AG04450 (cell line): ENCODE measurements at places on chromosomes 7 and 10.

- no peak for DNase-seq
Observed at GRCh38 chr10:16960551-16960950, 143.3 kb upstream of the RSU1 start.

- DNase-seq: no peak
Observed at GRCh38 chr7:98222533-98223195, 11.4 kb downstream of the BHLHA15 start.

GRCh38 chr7:97022491-97023306 lies 1.9 kb downstream of the DLX5 start:
- DNase-seq: no peak

GRCh38 chr7:81529785-81530184 lies 240.1 kb downstream of the HGF start:
- no peak for DNase-seq

- no peak for DNase-seq
Observed at GRCh38 chr10:111989136-111989911, 194.2 kb downstream of the GPAM start.

DNA sequence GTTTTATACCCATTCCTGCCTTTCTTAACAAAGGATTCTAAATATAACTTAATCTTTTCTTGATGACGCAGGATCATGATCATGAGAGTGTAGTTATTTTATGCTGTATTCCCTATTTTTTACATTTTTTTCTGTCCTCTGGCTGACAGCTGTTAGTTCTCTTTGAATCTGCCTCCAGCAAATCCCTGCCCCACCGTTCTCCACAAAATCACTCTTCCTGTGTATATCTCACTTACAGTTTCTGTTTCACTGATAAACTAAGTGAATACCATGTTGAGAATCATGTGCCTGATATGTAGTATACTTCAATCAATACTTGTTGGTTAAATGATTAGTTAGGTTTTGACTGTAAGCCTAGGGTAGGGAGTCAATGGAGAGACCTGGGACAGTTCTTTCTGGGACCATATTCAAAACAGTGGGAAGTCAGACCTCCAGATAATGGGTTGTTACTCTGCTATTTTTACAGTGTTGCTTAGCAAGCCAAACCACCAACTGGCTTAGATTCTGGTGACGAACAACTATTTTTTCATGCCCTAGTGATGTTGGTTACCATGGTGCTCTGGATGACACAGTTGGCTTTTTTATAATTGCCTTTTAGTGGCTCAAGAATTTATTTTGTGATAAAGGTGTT lies 12.8 kb downstream of the CNNM1 start:
- DNase-seq: no peak

DNA sequence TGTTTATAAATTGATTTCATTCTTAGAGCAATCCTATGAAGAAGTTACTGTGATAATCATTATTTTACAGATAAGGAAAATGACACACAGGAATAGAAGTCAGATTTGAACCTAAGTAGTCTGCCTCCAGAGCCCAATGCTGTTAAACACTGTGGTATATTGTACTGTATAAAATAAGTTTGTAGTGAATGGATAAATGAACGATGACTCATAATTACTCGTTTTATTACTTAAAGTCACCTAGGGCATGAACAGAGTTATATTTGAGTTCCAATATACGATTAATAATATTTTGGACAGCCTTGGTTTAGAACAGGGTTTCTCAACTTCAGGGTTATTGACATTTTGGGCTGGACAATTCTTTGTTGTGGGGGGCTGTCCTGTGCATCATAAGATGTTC lies 7.8 kb upstream of the BTRC start:
- DNase-seq: no peak

GRCh38 chr10:127738512-127739424 lies 1.8 kb downstream of the FOXI2 start:
- DNase-seq: no peak

DNA sequence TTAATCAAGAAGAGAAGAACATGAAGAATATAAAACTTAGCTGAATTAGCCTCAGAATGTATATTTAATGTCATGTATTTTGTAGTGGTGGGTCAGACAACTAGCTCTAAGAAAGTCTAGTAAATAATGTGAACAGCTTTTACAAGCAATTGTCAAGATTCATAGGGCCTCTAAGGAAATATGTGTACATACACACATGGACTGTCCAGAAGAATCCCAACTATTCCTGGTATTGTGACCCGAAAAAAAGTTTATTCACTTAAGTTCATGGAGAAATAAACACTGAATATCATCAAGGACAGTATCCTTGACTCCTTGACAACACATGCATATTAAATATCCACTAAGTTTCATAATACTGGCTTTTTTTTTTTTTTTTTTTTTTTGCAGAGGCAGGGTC lies 11.4 kb upstream of the TWIST1 start:
- DNase-seq: no peak

- DNase-seq: no peak
Observed at GRCh38 chr10:119304541-119304940, 97.2 kb downstream of the GRK5 start.

DNA sequence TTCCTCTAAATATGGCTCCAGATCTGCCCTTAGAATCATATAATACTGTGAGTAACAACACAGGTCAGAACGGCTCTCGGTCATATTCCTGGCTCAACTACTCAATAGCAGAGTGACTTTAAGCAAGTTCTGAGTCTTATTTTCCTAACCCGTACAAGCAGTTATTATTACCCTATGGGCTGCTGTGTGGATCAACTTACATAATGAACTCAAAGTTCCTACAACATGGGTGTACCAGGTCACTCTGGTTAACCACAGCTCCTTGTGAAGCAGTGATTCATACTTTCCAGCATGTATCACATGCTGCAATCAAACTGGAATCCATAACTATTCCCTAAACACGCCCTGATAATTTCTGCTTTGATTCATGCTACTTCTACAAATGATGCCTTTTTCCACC lies 107.3 kb downstream of the LRRN3 start:
- DNase-seq: peak; percentile 93

GRCh38 chr7:110157631-110158362 lies 933.1 kb upstream of the LRRN3 start:
- DNase-seq: no peak

DNA sequence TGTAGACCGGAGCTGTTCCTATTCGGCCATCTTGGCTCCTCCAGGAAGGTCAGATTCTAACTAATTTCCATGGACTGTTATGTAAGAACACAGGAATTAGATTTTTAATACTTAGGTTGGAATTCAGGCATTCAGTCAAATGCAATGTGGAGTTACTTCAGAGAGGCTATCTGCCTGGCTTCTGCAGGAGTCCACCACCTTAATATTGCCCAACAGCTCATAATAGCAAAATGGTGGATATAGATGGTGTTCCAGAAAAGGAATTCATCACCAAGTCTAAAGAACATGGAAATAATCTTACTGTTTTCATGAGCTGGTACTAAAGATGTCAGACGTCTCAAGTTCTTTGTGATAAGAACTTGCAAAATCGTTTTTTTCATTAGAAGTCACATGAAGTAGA lies 39.5 kb downstream of the CRHR2 start:
- DNase-seq: no peak

DNA sequence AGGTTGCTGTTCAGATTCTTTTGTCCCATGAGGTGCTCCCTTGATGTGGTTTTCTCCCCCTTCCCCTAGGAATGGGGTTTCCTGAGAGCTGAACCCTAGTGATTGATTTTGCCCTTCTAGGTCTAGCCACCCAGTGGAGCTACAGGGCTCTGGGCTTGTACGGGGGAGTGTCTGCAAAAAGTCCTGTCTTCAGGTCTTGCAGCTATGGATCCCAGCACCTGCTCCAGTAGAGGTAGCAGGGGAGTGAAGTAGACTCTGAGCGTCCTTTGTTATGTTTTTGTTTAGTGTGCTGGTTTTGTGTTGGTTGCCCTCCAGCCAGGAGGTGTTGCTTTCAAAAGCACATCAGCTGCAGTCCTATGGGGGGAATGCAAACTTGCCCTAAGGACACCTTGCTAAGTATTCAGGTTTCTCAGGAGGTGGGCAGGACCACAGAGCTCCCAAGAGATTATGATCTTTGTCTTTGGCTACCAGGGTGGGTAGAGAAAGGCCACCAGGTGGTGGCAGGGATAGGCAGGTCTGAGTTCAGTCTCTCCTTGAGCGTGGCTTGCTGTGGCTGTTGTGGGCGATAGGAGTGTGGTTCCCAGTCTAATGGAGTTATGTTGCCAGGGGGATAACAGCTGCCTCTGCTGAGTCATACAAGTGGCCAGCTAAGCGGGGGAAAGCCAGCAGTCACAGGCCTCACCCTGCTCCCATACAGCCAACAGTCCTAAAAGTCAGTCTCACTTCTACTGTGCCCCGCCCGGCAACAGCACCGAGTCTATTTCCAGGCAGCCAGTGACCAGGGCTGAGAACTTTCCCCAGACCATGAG lies 92.4 kb upstream of the JCAD start:
- peak; percentile 56 for DNase-seq

GRCh38 chr7:155412416-155413253 lies 45.3 kb upstream of the EN2 start:
- no peak for DNase-seq

DNA sequence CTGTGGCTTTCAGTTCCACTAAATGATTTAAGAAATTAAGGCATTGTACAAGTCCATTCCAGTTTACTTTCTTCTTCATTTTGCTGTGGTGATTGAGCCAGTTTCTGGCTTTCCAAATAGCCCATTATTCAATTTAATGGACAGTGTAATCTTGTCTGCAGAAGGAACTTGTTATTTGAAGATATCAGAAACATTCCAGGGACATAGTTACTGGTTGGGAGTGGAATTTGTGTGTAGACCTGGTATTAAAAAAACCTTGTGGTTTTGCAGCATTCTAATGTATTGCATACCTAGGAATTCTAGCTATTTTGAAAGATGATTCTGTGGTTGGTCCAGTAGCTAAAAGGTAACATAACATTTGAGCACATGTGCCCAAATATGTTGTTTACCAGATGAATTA lies 72.2 kb downstream of the MCU start:
- peak; percentile 76 for DNase-seq

- no peak for DNase-seq
Observed at GRCh38 chr10:62171791-62172190, 96.9 kb downstream of the RTKN2 start.

DNA sequence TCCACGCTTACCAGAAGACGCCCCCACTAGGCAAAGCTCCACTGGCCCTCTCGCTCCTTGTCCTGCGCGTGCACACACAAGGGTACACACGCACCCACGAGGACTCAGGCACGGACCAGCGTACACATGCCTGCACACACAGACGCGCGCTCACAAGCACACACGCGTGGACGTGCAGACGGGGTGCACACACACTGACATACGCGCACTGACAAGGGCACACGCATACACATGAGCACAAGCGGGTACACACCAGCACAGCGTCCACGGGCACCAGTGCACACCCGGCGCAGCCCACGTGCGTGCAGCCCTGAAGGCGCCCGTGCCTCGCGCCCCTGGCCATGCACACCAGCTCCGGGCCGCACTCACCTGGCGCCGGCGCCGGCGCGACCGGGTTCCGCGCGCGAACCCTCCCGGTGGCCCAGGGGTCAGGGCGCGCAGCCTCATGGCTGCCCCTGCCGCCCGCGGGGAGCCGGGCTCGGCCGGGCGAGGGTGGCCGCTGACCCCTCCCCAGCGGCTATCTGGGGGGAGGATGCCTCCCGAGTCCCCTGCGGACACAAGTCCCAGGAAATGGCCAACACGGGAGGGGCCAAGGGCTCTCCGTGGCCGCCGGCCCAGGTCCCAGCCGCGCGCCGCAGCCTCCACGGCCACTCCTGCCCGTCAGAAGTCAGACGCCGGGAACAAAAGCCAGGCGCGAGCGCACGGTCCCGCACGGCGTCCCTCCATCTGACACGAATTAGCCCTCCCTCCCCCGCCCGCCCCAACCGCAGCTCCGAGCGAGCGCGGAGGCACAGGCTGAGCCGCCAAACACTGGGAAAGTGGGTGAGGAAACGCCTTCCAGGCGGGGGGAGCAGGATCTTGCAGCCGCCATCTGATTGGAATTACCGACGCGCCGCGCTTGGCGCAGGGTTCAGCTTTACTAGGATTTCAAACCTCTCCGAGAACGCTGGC lies 45.0 kb downstream of the TNS3 start:
- peak; percentile 37 for DNase-seq

DNA sequence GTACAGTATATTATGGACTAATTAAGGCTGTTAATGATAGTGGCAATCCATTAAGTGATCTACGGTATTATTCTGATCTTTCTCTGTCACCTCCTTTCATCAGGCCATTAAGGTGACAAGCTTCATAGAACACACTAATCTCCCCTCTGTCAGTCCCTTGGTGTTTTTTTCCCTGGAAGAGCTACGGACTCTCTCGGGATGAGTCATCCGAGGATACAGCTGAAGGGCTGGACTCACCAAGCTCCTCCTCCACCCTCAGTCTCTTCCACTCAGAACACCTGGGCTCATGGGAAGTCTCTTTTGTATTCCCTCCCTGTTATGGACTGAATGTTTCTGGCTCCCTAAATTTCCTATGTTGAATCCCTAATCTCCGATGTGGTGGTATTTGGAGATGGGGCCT lies 69.8 kb upstream of the PLXNA4 start:
- DNase-seq: no peak

- DNase-seq: no peak
Observed at GRCh38 chr7:122143376-122143750, 686 bp downstream of the AASS start.

DNA sequence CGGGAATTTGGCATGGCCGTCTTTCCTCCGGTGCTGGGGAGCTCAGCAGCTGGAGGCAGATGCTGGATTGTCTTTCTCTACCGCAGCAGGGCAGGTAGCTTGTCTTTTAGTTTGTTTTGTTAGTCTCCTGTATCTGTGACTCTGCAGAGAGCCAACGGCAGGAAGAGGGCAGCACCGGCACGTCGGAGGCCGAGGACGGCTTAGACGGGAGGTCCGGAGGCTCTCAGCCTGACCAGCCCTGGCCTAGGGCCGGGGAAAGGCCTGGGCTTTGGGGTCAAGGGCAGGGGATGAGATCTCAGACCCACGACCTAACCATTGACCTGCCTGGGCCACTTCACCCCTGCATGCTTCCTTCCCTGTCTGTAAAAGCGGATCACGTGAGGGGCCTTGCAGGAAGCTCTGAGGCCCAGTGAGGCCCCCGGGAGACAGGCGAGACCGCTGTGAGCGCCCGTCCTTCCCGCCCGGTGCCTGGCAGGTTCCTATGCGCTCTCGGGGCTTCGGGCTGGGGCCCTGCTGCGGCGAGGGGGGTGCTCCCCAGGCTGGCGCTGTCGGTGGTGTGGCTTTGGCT lies 72.7 kb downstream of the LHPP start:
- no peak for DNase-seq

GRCh38 chr10:12914111-12914510 lies 87.4 kb downstream of the CCDC3 start:
- no peak for DNase-seq

GRCh38 chr7:35463751-35464150 lies 209.9 kb upstream of the TBX20 start:
- no peak for DNase-seq

- DNase-seq: no peak
Observed at GRCh38 chr10:98431016-98431415, 15.7 kb downstream of the HPS1 start.

DNA sequence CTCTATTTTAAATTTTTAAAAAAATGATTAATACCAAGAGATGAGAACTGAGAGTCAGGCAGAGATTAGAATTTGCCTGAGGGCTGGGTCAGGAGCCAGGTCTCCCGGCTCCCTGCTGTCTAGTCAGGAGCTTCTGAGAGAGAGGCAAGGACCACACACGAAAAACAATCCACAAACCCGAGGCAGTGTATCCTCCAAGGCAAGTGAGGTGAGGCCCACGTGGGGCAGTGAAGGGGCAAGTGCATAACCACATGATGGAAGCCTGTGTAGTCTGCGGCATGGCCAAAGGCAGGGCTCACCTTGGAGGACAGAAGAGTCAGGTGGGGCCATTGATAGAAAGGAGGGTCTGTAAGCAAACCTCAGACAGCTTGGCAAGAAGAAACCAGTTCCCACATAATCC lies 541.2 kb upstream of the FOXK1 start:
- DNase-seq: no peak
